Activated effector memory CD4-positive, alpha-beta T cell treated with Interleukin-2 at 50 U/mL for 16 hours (primary cell): ENCODE measurements at places on chromosomes 4 and X.

- no peak for DNase-seq
Observed at GRCh38 chrX:13463608-13464007, 105.8 kb upstream of the EGFL6 start.

GRCh38 chr4:149555799-149556198 lies 259.8 kb downstream of the IQCM start:
- DNase-seq, result no peak

DNA sequence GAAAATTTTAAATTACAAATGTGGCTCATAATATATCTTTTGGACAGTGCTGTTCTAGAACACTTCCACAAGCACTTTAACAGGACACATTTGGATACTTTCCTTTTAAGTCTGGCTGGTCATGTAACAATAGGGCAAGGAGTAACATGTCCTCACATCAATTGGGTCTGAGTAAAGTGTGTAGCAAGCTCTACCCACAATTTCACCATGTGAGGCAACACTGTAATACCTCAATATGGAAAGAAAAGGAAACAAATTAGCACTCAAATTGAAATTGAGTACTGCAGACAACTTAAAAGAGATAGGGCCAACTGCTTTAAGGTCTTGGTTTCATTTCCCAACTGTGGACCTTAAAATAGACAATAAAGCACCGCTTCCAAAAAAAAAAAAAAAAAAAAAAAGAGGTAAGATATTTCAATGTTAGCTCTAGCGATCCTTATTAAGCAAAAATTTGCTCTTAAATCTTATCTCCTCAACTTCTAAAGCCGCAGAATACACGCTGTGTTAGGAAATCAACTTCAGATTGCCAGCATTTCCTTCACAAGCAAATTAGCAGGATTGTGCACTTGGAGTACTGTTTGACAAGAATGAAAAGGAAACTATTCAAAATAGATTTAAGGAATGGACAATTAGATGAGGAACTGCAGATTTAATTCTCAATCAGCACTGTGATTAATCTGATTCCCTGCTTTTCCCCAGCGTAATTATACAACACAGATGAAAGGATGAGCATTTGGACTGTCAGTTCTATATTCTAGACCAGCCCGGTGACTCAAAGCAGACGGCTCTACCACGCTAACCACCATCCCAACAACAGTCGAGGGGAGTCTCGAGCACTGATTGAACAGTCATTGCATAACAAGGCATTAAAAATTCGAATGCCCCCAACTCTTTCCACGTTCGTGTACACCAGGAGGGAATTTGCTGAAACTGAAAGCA lies 1.6 kb downstream of the CASK start:
- peak; percentile 9 for DNase-seq

DNA sequence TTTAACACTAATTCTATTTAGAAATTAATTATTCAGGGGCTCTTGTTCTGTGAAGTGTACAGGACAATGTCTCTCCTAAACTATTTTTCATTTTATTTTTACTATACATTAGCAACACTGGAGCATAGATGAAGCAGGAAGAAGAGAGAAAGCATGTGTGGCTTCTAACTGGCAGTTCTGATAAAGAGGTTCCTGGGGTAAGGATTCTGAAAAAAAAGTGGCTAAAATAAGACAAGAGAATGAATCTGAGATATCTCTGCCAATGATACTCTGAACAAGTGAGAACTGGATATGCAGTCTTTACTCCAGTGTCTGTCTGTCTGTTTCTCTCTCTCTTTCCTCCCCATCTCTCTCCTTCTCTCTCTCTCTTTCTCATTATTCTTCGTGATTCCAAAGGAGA lies 125.9 kb downstream of the MAML3 start:
- no peak for DNase-seq

GRCh38 chr4:96390404-96390803 lies 550.5 kb downstream of the PDHA2 start:
- no peak for DNase-seq

- no peak for DNase-seq
Observed at GRCh38 chrX:50470103-50471031, at the start of gene DGKK. Gene DGKK (minus strand): TSS chrX:50470825. CDS start chrX:50470678, 147 bp downstream.

- DNase-seq, result no peak
Observed at GRCh38 chr4:182583703-182584415, 333.3 kb downstream of the DCTD start.

DNA sequence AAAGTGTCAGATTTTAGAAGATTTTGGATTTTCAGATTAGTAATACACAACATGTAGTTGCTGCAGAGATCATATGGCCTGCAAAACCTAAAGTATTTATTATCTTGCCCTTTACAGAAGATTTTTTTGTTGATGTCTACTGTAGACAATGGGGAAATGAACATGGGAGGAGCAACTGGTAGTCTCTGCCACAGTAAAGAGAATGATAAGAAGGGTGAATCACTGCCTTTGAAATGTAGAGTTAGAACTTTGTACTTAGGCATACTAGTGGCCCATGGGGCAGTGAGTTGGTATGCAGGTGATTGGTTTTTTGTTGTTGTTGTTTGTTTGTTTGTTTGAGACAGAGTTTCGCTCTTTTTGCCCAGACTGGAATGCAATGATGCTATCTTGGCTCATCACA lies 50.1 kb downstream of the GAB1 start:
- DNase-seq, result no peak

DNA sequence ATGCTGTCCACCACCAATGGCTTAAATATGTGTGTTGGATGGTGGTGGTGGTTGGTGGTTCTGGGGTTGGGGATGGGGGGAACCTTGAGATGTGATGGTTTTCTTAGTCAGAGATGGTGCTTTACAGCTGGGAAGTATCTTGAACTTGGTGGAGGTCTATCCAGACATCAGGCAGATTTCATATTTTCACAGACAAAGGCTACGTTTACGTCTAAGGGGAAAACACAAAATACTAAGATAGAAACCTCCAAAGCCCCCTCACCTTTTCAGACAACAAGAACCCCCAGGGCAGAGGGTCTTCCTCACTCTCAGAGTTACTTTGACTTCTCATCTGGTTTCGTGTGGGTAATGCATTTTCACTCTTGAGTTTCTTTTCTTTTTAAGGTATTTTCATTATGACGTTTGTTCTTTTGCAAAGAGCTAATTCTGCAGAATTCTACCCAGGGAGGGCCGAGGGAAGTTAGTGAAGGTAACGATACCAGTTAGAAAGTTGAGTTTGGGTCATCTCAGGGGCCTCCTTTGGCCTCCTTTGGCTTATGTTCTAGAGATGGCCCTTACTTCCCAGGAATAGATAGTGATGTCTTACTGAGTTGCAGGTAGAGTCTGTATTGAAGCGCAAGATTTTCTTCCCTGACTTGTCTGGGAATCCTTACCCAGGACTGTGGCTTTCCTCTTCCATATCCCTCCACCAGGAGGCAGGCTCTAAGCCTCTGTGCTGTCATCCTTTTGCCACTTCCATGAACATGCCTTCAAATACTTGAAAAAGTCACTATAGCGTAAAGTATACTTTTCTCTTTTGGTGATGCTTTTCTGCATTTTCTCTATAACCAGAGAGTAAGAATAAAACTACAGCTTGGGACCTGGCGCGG lies 31.9 kb downstream of the RHOH start:
- DNase-seq, result no peak

DNA sequence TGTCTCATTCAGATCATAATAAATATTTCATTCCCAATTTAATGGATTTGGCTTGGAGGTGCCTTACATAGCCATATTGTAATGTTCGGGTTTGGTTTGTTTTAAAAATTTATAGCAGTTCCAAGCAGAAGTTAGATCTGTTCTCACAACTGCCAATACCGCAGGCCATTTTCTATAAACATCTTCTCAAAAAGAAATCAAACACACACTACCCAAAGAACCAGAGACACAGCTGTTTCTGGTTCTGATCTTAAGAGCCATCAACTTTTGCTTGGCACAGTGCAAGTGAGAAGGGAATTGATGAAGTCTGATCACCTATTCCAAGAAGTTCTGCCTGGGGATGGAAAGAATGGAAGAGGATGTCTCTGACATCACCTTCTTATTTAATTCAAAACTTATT lies 22.9 kb downstream of the MID1IP1 start:
- no peak for DNase-seq

DNA sequence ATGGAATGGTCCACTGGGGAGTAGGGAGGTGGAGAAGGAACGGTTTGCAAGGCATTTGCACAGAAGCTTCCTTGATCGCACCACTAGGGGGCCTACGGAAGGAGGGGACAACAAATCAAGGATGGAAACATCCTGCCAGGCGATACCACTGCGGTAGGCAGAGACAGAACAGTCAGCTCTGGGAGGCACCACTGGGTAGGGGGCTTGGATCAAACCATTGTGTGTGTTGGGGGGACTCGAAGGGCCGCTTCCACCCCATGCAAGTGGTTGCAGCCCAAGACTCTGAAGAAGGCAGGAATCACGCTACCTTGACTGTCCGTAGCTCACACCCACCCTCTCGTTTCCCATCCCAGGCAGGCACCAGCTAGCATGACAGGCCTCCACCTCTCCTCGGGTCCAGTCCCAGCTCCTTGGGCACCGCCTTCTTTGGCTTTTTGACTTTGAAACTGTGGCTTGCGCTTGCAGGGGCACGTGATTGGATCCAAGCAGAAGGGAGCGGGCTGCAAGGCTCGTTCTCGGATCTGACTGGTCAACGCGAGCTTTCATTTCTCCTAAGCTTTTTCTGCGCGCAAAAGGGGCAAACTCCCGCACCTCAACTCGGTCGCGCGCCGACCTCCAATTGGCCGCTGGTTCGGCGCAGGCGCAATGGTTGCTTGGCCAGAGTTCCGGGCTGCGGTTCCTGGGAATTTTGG lies 28.4 kb downstream of the GAGE1 start:
- no peak for DNase-seq

GRCh38 chr4:87150498-87151261 lies 69.7 kb downstream of the KLHL8 start:
- DNase-seq, result no peak

- no peak for DNase-seq
Observed at GRCh38 chrX:84830836-84831235, 172.8 kb upstream of the APOOL start.
